ENCODE measurements at places on chromosomes 5 and 9.

DNA sequence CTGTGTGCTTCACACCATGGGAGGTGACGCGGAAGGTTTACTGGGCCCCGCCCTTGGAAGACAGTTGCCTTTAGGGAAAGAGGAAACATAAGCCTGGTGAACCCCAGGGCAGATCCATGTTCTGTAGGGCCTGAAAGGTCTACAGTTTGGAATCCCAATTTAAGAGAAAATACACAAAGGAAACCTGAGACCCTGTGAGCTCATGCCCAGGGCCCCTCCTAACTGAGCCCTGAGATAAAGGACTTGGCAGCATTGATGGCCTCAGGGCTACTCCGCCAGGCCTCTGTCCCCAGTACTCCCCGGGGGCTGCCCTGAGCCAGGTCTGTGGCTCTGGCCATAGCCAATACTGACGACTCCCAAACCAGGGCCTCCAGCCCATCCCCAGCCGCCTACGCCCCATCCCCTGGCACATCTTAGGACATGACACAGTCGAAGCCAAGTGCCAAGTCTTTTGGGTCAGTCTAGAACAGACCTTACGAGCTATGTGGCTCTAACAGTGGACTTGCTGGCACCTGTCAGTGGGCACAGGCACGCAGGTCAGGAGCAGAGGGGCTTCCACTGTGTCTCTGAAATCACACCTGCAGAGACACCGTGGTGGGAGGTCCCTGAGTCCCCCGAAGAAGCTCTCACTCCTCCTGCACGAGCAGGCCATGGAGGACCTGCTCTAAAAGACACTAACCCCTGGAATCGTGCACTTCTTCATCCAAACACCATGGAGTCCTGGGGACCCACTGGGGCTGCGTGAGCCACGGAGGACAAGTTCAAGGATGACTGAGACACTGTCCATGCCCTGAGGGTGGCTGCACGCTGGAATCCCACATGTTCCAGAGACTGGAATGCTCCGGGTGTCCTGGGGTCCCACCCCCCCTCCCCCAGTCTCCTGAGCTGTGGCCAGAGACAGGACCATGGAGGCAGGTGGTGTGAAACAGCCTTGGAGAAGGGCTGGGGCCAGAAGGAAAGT is 40.3 kb upstream of the BARHL1 start:
- no peak for DNase-seq

DNA sequence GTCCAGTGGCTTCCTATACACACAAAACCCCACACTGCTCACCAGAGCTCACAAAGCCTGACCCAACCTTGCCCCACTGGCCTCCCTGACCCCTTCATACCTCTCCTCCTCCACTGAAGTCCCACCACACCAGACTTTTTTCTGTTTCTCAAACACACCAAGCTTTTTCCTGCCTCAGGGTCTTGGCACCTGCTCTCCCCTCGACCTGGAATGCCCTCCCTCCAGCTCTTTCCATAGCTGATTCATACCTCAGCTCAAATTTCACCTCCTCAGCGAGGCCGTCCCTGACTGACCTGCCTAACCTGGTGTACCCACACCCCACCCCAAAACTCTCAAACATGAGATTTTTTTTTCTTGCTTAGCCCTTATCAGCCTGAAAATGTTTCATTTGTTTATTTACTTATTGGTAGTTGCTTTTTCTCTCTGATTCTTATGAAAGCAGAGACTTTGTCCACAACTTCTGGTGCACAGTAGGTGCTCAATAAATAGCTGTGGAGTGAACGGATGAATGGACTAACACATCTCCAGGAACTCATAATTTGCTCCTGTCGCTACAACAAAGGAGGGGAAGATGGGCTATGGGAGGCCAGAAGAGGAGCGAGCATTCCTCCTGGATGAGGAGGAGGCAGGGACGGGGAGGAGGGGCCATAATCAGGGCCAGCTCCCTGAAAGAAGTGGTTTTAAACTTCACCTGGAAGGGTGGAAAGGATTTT is 84.3 kb downstream of the SH3TC2 start:
- DNase-seq: no peak

DNA sequence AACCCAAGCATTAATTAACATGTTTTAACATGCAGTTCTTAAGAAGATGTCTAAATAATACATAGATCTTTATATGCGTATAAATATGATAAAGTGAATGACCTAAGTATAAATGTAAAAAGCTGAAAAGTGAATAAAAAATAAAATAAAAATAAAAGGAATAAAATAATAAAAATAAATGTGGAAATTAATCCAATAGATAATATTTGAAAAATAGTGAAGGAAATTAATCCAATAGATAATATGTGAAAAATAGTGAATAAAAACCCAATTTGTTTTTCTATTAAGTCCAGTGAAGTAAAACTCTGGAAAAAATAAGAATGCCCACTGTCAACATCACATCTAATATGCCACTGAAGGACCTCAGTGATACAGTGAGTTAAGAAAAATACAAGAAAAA is 180.6 kb upstream of the SLC27A6 start:
- DNase-seq: no peak

- DNase-seq: no peak
Measured at GRCh38 chr5:126854526-126855110, 77.7 kb downstream of the LMNB1 start.

DNA sequence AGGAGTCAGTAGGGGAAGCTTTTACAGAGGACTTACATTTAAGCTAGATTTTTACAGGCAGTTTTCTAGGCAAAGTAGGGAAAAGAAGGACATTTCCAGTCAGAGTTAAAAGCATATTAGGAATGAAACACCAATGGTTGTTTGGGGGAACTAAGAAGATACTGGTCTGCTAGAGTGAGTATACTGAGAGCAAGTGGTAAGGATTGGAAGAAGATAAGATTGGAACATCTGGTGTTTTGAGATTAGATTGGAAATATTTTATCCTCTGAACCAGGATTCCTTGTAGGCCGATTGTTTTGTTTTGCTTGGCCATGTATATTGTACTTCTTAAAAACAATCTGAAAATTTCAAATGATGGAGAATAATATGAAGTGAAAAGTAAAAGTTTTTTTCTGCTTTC is 7.7 kb downstream of the FBXO38 start:
- DNase-seq: peak; percentile 17

- DNase-seq: no peak
Measured at GRCh38 chr5:35476036-35476435, 141.6 kb upstream of the SPEF2 start.

DNA sequence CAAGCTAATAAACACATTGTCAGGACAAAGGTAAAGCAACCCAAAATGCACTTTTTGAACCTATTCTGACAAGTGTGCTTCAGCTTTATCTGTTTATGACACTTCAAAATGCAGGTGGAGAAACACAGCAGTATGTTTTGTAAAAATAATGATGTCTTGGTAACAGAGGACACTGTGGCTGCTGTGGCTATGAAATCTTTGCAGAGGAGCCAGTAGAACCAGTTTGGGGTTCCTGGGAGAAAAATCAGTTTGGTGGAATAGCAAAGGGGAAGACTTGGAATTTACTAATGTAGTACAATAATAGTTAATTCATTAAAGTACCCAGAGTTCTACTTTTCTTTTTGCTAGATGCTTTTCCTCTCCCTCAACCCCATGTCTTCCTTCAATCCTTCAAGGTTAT is 40.6 kb downstream of the SIL1 start:
- DNase-seq: no peak

DNA sequence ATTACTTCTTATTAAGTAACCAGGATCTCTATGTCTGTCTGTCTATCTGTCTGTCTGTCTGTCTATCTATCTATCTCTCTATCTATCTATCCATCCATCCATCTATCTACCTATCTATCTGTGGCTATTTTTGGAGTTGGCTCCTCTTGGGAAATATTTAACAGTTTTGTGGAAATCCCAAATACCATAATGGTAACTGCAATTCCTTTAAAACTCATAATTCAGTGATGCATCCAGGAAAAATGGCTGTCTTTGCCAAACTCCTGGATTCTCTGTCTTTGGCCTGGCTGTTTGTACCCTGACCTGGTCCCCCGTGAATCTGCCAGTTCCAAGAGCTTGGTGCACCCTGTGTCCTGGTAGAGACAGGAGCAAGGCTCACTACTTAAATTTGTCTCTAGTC is 197.0 kb downstream of the PCSK1 start:
- DNase-seq: no peak

Data from choroid plexus epithelial cell (primary cell).